ENCODE measurements at places on chromosomes 2 and 18.

- DNase-seq, result no peak
Measured at GRCh38 chr2:44325897-44326296, 35.4 kb downstream of the PREPL start.

- no peak for DNase-seq
Measured at GRCh38 chr2:7899241-7899640, 782.6 kb upstream of the ID2 start.

GRCh38 chr18:55402731-55403405 lies 185.1 kb downstream of the TCF4 start:
- DNase-seq, result no peak

GRCh38 chr2:234300391-234300925 lies 196.4 kb downstream of the ARL4C start:
- no peak for DNase-seq

- DNase-seq, result peak; percentile 81
Measured at GRCh38 chr2:194735837-194736542, 921.0 kb upstream of the SLC39A10 start.

DNA sequence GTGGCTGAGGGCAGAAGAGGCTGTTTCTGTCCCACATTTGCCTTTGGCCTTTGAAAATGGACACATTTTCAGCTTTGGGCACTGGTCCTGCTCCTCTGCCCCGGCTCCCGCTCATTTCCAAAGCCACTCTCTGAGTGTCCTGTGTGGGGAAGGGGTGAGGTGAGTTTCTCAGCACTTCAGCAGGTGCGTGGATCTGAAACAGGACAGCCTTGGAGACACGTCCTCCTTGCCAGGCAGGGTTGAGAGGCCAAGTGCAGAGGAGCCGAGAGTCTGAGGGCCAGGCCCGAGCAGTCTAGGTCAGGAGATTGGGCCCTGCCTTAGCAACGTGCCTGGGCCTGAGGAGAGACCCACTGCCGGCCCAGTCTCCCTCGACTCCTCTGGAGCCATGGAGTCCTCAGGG lies 21.9 kb upstream of the ALPI start:
- DNase-seq, result no peak

DNA sequence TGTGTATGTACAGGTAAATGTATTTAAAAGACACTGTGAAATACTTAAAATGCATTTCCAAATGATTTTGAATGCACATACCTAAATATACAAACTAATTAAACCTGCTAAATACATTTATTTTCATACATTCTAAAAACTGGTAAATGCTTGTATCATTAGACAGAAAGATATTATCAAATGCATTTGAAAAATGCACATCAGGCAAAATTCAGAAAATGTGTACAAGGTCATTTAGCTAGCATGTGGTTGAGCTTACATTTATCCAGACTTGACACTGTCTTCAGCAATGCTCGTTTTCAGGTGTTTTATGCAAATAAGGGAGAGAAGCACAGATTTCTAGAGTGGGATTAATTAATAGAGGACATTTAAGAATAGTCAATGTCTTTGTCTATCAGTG lies 374.2 kb downstream of the SUCLG1 start:
- DNase-seq, result no peak

DNA sequence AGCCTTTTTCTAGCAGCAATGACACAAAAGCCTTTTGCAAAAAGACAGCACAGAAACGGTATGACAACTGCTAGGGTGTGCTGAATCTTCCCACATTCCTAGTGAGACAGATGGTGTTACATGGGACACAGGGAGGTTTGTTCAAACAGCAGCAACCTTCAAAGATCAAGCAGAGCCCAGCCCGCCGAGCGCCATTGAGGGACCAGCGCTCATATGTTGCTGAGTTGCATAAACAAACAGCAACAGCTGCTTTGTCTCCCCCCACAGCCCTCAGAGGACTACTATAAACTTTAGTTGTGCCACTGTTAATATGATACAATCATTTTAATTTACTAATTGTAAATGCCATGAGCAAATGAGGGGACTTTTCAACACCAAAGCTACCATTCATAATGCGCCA lies 117.7 kb downstream of the ZEB2 start:
- DNase-seq, result no peak

GRCh38 chr2:162000431-162000830 lies 73.6 kb downstream of the DPP4 start:
- DNase-seq, result no peak

- DNase-seq, result peak; percentile 72
Measured at GRCh38 chr18:35729991-35730668, 148.6 kb downstream of the GALNT1 start.

GRCh38 chr2:120930236-120930635 lies 194.6 kb downstream of the GLI2 start:
- no peak for DNase-seq

- DNase-seq, result no peak
Measured at GRCh38 chr2:216194013-216194412, 84.9 kb downstream of the XRCC5 start.

- no peak for DNase-seq
Measured at GRCh38 chr2:85737481-85737880, 16.3 kb upstream of the ATOH8 start.

GRCh38 chr2:123839326-123839725 lies 185.8 kb upstream of the CNTNAP5 start:
- DNase-seq, result no peak

- peak; percentile 75 for DNase-seq
Measured at GRCh38 chr2:26922405-26923188, 47.8 kb upstream of the MAPRE3 start.

DNA sequence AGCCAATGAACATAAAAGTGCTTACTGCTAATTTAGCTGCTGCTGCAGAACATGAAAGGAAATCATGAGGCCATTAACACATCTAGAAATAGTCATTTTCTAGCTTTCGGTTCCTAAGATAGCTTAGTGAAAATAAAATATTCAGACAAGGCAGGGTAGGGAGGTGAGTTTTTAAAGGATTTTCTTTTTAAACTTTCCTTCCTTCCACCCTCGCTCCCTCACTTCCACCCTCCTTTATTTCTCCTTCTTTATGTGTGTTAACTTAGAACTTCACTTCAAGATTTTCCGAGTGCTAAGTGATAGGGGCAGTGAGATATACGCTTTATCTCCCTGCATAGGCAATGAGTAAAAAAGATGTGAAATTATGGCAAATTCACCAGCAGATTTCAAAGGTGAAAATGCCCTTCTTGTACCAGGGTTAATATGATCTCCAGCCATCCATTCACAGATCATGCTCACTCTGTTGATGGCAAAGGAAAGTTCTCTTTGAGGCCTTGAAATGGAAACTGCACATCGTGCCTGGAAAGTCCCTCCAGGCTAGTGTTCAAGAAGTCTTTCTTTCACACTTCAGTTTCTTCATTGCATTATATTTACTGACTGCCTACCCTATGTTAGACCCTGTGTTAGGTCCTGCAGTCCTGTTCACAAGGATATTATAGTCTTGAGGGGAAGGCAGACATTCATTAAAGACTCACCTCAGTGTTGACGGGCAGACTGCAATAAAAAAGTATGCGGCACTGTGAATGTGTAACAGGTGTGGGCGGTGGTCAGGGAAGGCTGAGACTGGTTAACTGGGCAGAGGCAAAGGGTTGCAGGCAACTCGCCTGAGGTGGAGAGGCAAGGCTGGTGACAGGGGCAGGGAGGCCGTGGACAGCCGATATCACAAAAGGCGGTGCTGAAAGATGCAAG lies 200.8 kb downstream of the PLCL1 start:
- DNase-seq, result no peak

GRCh38 chr2:235333076-235333475 lies 160.8 kb upstream of the AGAP1 start:
- no peak for DNase-seq

GRCh38 chr2:47069628-47070154 lies 85.4 kb downstream of the STPG4 start:
- peak; percentile 23 for DNase-seq

DNA sequence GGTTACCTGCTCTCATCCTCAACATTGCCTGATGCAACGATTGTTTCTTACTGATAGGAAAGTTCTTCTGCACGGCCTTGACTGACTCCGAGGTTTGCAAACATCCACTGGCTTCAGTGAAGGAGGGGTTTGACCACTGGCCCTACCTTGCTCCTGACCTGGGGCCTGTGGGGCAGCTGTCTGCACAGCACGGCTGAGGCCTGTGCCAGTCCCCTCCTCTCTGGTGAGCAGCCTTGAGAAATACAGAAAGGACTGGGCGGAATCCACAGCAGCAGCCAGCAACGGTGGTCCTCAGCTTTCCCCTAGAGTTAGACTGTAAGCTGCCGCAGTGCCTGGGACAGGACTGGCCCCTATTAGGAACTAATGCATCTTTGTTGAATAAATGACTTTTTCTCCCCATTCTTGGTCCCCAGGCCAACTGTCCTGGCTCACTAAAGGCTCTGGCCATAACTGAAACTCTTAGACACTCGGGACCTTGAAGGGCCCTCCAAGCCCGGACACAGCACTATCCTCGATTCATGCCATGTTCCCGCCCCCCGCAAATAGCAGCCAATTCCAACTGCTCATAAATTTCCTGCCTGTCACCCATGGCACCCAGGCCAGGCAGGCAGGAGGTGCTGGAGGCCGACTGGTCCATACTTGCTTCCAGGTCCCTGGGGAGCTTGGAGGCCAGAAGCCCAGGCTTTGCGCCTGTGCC lies 26.7 kb downstream of the ATOH8 start:
- DNase-seq, result no peak

DNA sequence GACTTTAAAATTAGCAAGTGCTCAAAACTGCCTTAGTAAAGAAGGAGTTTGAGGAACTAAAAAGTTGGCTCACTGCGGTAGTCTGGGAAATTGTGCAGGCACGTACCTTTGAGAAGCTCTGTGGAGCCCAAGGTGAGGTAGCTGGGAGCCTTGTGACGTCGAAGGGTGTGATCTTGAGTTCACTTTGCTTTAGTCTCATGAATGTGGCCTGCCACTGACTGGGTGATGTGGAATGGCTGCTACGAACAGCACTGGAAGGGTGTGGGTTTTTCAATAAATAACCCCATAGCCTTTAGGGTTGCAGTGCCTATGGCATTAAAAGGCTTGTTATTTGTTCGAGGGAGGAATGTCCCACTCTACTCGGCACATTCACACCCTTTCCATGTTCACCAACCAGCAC lies 312.3 kb downstream of the PRKCE start:
- DNase-seq, result no peak
